ENCODE measurements at places on chromosomes 7 and 10.

DNA sequence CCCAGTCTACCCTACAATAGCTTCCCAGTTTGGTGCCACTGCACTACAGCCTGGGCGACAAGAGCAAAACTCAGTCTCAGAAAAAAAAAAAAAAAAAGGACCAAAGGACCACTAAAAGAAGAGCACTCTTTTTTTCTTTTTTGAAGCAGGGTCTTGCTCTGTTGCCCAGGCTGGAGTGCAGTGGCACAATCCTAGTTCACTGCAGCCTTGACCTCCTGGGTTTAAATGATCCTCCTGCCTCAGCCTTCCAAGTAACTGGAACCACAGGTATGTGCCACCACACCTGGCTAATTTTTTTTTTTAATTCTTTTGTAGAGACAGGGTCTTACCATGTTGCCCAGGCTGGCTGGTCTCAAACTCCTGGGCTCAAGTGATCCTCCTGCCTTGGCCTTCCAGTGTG lies 14.0 kb downstream of the PLAU start:
- no peak for DNase-seq

DNA sequence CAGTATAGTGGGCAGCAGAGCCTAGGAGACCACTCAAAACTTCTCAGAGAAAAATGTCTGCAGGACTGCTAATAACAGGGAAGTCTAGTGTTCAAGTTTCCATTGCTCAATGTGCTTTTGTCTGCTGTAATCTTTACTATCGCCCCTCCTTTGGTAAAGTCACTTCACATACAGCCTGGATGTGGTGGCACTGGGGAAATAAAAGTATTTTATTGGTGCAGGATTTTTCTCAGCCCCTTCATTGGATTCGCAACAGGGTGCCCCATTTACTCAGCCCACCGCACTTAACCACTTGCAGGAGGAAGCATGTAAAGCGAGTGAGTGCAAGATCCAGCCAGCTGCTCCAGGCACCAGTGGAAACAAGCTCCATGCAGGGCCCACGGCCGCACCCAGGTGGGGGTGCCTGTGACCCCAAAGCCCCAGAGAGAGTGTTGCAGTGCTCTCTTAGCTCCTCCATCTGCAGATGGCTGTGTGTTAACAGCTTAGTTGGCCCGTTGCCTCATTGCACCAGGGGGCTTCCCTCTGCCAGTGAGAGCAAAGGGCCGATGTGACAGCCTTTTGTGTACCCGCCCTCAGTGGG lies 163.5 kb upstream of the TMEM72 start:
- DNase-seq: no peak

GRCh38 chr10:22931948-22932347 lies 4.1 kb downstream of the ARMC3 start:
- no peak for DNase-seq

DNA sequence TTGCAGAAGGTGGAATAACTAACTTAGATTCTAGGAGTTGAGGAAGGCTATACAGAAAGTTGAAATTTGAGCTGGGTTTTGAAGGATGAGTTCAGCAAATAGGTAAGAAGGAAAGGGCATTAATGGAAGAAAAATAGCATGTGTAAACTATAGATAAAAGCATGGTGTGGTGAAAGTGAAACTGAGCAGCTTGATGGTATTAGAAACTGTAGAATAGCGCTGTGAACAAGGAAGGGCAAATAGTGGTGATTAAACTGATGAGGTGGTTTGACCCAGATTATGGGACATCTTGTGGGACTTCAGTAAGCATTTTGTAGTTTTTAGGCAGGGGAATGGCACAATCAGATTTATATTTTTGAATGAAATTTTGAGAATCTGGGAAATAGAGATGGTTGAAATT lies 90.5 kb downstream of the EXOC6 start:
- no peak for DNase-seq

- peak; percentile 58 for DNase-seq
Measured at GRCh38 chr10:17742918-17743317, 9.1 kb upstream of the TMEM236 start.

All from COLO829 (cell line).